Temporal lobe (tissue), 4 donors: ENCODE measurements at places on chromosomes 2 and 18. TPM values are rescaled to one million over a fixed set of nuclear protein-coding genes. Genes with fewer than 3 reads are reported as not detected.

The SIX3 gene
- total RNA-seq: 0.49 TPM

The GALR1 gene
- under 0.01 TPM for total RNA-seq

The TMEM247 gene
- total RNA-seq: not detected

The CSRNP3 gene
- total RNA-seq: 184 TPM

The NPPC gene
- 0.98 TPM for total RNA-seq

The KANSL3 gene
- 26.3 TPM for total RNA-seq

The SERPINB7 gene
- total RNA-seq: not detected

The RBM43 gene
- total RNA-seq: 3.9 TPM

The PSD4 gene
- total RNA-seq: 3.0 TPM

The LRRTM4 gene
- 32.2 TPM for total RNA-seq

The PROC gene
- total RNA-seq: 0.25 TPM

The C1QL2 gene
- 4.4 TPM for total RNA-seq

The PKP4 gene
- total RNA-seq: 98.8 TPM

The UPP2 gene
- total RNA-seq: 2.2 TPM

The PIGN gene
- total RNA-seq: 30.5 TPM

The SNORC gene
- total RNA-seq: 0.74 TPM

The PFN4 gene
- total RNA-seq: 0.98 TPM

The C2orf92 gene
- total RNA-seq: 3.7 TPM

The HOXD8 gene
- 0.25 TPM for total RNA-seq

The NXPH2 gene
- total RNA-seq: 17.2 TPM

The FRZB gene
- total RNA-seq: 14.3 TPM

The CNDP1 gene
- 0.49 TPM for total RNA-seq

The CYTIP gene
- 2.0 TPM for total RNA-seq

The MTERF4 gene
- 25.3 TPM for total RNA-seq
